ENCODE measurements at places on chromosomes 12 and 14.
A peak's percentile ranks its signal among the peaks of the same experiment; 100 is the strongest.

- no peak for DNase-seq
Observed at GRCh38 chr12:126608607-126609175, 1543.5 kb downstream of the AACS start.

- DNase-seq, result peak; percentile 27
Observed at GRCh38 chr14:94679106-94679810, 67.1 kb downstream of the SERPINA3 start.

- no peak for DNase-seq
Observed at GRCh38 chr12:45216983-45217485, 1.1 kb downstream of the ANO6 start.

- no peak for DNase-seq
Observed at GRCh38 chr14:59632381-59632780, 55.8 kb upstream of the CCDC175 start.

DNA sequence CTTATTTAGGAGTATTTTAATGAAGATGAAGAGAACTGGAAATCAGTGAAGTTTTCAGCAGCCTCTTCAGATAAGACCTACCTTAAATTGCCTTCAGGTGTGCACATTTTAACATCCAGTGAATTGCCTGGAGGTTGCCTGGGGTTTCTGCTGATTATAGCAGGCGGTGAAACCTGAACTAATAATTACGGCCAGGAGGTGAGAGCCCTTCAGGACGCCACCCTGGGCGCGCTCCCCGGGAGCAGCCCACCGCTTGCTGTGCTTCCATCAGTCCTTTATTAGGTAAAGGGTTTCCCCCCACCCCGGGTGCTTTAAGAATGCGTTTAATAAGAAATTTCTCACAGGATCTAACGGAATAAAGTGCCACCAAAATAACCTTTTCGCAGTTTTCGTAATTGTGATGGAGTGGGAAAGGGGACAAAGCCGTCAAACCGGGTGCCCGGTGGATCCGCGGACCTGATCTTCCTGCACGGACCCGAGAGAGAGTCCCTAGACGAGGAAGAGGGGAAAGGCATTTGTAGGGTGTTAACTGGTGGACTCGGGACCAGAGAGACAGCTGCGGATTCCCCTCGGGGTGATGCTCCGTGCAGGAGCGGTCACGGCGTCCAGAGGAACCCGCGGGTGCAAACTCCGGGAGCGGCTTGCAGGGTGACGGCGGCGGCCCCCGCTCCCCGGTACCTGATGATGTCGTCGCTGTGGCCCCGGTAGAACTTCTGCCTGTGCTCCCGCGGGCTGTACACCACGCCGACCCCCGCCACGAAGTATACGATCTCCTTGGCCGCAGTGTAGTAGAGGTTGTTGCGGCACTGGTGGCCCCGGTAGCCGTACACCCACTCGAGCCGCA lies 902 bp downstream of the EML5 start:
- peak; percentile 66 for DNase-seq

GRCh38 chr12:39230086-39230485 lies 212.8 kb downstream of the KIF21A start:
- DNase-seq, result no peak

- DNase-seq, result no peak
Observed at GRCh38 chr14:72543341-72543740, 350.6 kb downstream of the DPF3 start.

- no peak for DNase-seq
Observed at GRCh38 chr12:77222336-77222735, 157.0 kb upstream of the E2F7 start.

DNA sequence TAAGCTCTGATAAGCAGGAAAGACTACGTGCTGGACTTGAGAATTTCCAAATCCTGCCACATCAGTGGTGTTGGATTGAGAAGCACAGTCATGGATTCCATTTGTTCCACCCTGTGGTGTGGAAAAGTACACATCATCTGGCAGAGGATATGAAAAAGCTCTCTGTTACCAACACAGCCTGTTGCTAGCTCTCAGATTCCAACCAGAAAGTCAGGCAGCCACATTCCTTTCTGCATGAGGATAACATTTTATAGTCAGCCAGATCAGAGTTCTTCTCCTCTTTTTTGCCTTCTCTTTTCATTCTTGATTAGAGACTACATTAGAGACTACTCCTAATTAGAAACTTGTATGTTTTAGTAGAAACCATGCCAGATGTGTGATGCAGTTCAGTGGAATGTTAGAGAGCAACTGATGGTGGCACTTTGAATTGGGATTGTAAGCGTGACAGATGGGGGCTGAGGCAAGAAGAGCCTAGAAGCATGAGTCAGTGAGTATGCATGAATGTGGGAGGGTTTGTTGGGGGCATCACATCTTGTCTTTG lies 61.2 kb upstream of the STXBP6 start:
- no peak for DNase-seq

Data from sigmoid colon (tissue), 7 donors.